ENCODE measurements at places on chromosomes 3 and 15. TPM values are rescaled to one million over a fixed set of nuclear protein-coding genes. Genes with fewer than 3 reads are reported as not detected.

DNA sequence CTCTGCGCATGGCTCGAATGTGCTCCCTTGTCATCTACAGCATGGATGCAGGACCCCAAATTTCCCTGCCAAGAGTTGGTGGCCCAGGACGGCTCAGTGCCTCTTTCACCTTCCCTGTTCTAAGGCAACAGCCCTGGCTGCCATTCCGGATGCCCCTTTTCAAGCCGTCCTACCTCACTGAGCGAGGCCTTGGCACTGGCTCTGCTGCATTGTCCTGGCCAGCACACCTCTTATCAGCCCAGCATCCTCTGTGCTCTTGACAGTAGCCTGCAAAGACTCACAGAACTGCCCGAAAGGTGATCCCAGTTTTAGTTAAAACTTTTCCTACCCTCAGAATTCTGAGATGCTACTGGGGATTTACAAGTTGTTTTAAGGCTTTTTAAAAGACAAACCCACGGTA is 122.0 kb downstream of the MECOM start:
- no peak for DNase-seq
- no peak overlapping the region for H3K4me3 ChIP-seq
- H3K4me1 ChIP-seq = no peaks in the 10 kb centered on the region
- peaks cover 5% of the 10 kb centered on the region for H3K27me3 ChIP-seq
- H3K27ac ChIP-seq = no peak overlapping the region

DNA sequence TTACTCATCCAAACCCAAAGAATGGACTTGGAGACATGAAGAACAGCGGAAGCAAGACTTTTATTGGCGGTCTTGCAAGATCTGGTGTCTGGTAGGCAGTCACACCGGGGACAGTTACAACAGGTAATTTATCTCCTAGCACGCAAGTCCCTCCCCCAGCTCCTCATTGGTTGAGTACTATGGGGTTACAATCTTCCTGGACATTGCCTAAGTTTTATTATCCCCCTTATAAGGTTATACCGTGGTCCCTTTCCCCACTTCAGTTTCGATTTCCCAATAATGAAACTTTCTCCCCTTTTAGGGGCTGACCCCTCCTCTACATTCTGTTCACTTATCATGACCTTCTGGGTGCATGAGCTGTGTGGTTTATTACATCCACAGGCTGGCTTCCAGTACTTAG is 18.7 kb downstream of the ARL8B start:
- H3K27ac ChIP-seq = peak overlapping the region; percentile 94
- peaks cover 43% of the 10 kb centered on the region for H3K36me3 ChIP-seq
- no peak for DNase-seq
- peaks cover 80% of the 10 kb centered on the region for H3K4me1 ChIP-seq

DNA sequence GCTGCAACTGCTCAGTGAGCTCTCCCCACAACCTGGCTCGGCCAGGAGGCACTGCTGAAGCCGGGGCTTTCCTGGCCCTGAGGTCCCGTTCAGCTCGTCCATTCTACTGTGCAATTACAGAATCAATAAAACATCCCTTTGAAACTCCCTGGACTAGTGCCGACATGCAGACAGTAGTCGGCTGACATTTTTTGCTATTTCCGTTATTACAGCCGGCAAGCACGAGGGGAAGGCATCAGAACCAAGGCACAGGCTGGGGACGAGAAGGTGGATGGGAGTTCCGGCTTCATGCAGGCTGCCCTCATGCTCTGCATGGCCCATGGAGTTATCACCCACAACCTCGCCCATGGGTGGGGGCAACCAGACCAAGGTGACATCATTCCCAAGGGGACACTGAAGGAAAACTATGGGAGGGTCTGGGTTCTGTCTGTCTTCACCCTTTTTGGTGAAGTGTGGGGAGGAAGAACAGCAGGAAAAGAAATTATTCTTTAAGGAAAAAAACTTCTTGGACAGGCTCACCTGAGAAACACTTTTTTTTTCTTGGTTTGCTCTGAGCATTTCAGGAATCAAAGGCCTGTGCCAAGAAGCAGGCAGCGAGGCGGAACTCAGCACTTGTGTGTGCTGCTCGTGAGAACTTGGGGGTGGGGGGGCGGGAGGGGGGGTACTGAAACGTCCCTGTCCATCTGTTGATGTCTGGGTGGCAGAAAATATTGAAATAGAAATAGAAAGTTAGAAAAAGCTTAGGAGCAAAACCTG is 154.5 kb downstream of the FOXP1 start:
- H3K36me3 ChIP-seq = peaks cover 11% of the 10 kb centered on the region
- H3K27me3 ChIP-seq = no peaks in the 10 kb centered on the region
- H3K4me1 ChIP-seq = peaks cover 99% of the 10 kb centered on the region
- peak overlapping the region; percentile 96 for H3K27ac ChIP-seq
- H3K4me3 ChIP-seq = peak overlapping the region; percentile 72
- DNase-seq = peak; percentile 39

- peaks cover 24% of the 10 kb centered on the region for H3K36me3 ChIP-seq
- no peaks in the 10 kb centered on the region for H3K27me3 ChIP-seq
- DNase-seq = no peak
- peaks cover 5% of the 10 kb centered on the region for H3K4me1 ChIP-seq
- H3K4me3 ChIP-seq = no peak overlapping the region
- H3K27ac ChIP-seq = peak overlapping the region; percentile 3
Observed at GRCh38 chr3:33144433-33144832, 30.6 kb downstream of the CRTAP start.

- no peaks in the 10 kb centered on the region for H3K4me1 ChIP-seq
- H3K27me3 ChIP-seq = no peaks in the 10 kb centered on the region
- H3K36me3 ChIP-seq = no peaks in the 10 kb centered on the region
- H3K4me3 ChIP-seq = no peak overlapping the region
- DNase-seq = no peak
Observed at GRCh38 chr3:175398676-175399075, 539.5 kb downstream of the NAALADL2 start.

- H3K27ac ChIP-seq = no peak overlapping the region
- DNase-seq = no peak
- no peaks in the 10 kb centered on the region for H3K27me3 ChIP-seq
- H3K4me1 ChIP-seq = no peaks in the 10 kb centered on the region
Observed at GRCh38 chr3:36318621-36319200, 61.6 kb upstream of the STAC start.

DNA sequence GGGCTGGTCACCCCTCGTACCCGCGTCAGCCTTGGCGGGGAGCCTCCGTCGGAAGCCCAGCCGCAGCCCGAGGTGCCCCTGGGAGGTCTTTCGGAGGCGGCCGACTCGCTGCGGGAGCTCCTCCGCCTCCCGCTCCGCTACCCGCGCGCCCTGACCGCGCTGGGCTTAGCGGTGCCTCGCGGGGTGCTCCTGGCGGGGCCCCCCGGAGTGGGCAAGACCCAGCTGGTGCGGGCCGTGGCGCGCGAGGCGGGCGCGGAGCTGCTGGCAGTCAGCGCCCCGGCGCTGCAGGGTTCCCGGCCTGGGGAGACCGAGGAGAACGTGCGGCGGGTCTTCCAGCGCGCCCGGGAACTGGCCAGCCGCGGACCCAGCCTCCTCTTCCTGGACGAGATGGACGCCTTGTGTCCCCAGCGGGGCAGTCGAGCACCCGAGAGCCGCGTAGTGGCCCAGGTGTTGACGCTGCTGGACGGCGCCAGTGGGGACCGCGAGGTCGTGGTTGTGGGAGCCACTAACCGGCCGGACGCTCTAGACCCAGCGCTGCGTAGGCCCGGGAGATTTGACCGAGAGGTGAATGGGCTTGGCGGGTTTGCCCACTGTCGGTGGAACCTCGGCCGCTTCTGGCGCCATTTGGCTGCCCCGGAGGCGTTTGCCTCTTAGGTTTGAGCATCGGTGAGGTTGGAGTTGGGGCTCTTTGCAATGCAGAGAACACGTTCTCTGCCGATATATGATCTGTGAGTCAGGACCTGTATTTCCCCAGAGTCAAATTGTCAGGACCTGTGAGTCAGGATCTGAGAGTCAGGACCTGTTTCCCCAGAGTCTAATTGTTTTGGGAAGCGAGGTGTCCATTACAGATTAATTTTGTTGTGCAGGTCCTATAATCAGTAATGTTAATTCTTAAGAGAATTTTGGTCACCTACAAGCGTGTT is 24.9 kb upstream of the GATM start:
- peaks cover 13% of the 10 kb centered on the region for H3K36me3 ChIP-seq
- H3K27me3 ChIP-seq = no peaks in the 10 kb centered on the region
- H3K4me1 ChIP-seq = peaks cover 30% of the 10 kb centered on the region
- DNase-seq = no peak
- H3K4me3 ChIP-seq = peak overlapping the region; percentile 99

DNA sequence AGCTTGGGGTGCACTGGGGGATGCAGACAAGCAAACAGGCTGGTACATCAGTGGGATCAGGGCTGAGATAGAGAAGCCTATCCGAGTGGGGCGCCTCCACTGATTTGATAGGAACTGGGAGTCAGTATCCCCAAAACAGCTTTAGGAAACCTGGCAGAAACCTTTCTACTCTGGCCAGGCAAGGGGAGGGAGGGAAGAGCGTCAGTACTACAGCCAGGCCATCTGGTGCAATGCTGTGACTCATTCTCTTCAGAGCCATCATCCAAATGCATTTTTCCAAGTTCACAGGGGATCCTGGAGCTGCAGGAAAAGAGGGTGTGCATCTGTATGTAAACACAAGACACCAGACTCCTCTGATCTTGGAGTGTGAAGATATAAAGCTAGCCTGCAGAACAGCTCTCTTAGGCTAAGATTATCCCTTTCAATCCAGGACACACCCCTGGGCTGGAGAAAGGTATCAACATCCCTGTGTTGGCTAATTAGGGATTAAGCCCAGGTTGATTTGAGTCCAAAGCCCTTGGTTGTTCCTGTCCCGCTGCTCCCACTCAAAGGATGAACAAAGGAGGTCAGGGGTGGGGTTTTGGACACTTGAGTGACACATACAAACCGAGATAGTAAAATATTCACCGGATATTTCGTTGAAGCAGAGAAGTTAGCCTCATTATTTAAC is 9.3 kb downstream of the GALNT15 start:
- no peak overlapping the region for H3K4me3 ChIP-seq
- no peak for DNase-seq
- H3K27ac ChIP-seq = no peak overlapping the region
- H3K4me1 ChIP-seq = no peaks in the 10 kb centered on the region
- H3K36me3 ChIP-seq = no peaks in the 10 kb centered on the region

GRCh38 chr3:194003114-194004057 is 132.6 kb upstream of the HES1 start:
- peak overlapping the region; percentile 83 for H3K4me3 ChIP-seq
- DNase-seq = peak; percentile 44
- H3K4me1 ChIP-seq = peaks cover 29% of the 10 kb centered on the region
- peaks cover 42% of the 10 kb centered on the region for H3K27me3 ChIP-seq
- H3K27ac ChIP-seq = no peak overlapping the region
- no peaks in the 10 kb centered on the region for H3K36me3 ChIP-seq

DNA sequence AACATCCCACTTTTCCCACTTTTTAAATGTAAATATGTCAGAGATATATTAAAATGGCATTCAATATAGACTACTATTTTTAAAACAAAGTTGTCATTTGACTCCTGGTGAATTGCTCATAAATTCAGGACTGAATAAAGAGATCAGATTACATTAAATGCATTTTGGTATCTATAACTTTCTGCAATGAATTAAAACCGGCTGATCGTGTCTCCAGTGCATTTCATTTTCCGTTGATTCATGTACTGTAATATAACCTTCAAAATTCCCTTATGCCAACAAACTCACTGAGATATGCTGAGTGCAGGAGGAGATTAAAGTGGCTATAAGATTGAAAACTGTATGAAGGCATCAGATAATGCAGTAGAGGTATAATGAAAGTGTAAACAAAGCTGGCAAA is 361.1 kb upstream of the CDIN1 start:
- no peaks in the 10 kb centered on the region for H3K27me3 ChIP-seq
- H3K36me3 ChIP-seq = no peaks in the 10 kb centered on the region
- no peak overlapping the region for H3K4me3 ChIP-seq
- DNase-seq = no peak

- no peak overlapping the region for H3K4me3 ChIP-seq
- no peak overlapping the region for H3K27ac ChIP-seq
- H3K4me1 ChIP-seq = no peaks in the 10 kb centered on the region
Observed at GRCh38 chr3:56291244-56291680, 177.0 kb downstream of the ERC2 start.

GRCh38 chr15:32663671-32664070 is 22.2 kb downstream of the SCG5 start:
- no peak overlapping the region for H3K4me3 ChIP-seq
- H3K27ac ChIP-seq = no peak overlapping the region
- no peaks in the 10 kb centered on the region for H3K27me3 ChIP-seq
- H3K36me3 ChIP-seq = no peaks in the 10 kb centered on the region
- H3K4me1 ChIP-seq = peaks cover 2% of the 10 kb centered on the region

GRCh38 chr3:86695752-86696151 is 295.2 kb downstream of the VGLL3 start:
- H3K4me1 ChIP-seq = no peaks in the 10 kb centered on the region
- H3K27me3 ChIP-seq = no peaks in the 10 kb centered on the region
- H3K27ac ChIP-seq = no peak overlapping the region
- no peak overlapping the region for H3K4me3 ChIP-seq
- no peak for DNase-seq
- H3K36me3 ChIP-seq = no peaks in the 10 kb centered on the region

DNA sequence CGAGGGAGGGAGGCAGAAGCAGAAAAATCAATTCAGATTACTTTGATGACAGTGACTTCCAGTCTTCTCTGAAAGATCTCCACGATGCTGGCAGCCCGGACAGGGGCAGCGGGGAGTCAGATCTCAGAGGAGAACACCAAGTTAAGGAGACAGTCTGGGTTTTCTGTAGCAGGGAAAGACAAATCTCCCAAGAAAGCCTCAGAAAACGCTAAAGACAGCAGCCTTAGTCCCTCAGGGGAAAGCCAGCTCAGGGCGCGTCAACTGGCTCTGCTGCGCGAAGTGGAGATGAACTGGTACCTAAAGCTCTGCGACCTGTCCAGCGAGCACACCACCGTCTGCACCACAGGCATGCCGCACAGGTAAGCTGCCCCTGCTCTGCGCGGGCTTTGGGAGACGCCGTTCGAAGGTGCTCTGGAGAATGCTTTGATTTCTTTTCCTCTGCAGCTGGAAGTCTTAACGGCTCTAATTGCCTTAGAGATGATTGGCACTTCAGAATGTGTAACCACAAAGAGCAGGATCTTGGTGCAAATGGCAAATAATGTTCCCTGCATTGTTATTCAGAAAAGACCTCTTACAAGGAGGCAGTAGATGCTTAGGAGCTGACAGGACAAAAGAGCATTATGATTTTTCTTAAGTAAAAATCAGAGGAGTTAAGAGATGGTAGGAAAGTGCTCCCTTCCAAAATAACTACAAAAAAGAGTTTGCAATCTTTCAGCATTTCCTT is at the start of gene KCNAB1:
Gene KCNAB1, plus strand, starts transcription at position 51 of the 724 bp plus-strand sequence.
- no peak for DNase-seq
- H3K4me3 ChIP-seq = no peak within 1 kb of the TSS
- H3K27ac ChIP-seq = no peak within 1 kb of the TSS
- H3K27me3 ChIP-seq = peaks cover 1% of the 10 kb centered on the region
- no peaks in the 10 kb centered on the region for H3K36me3 ChIP-seq

- peaks cover 18% of the 10 kb centered on the region for H3K36me3 ChIP-seq
- H3K4me1 ChIP-seq = peaks cover 51% of the 10 kb centered on the region
- DNase-seq = no peak
- H3K27me3 ChIP-seq = no peaks in the 10 kb centered on the region
- H3K4me3 ChIP-seq = peak overlapping the region; percentile 30
- no peak overlapping the region for H3K27ac ChIP-seq
Observed at GRCh38 chr3:11276901-11277300, 4.7 kb downstream of the ATG7 start.

GRCh38 chr3:49358884-49359225 is 702 bp upstream of the GPX1 start:
- H3K27ac ChIP-seq = peak overlapping the region; percentile 96
- H3K27me3 ChIP-seq = no peaks in the 10 kb centered on the region
- H3K4me1 ChIP-seq = peaks cover 30% of the 10 kb centered on the region
- peak overlapping the region; percentile 97 for H3K4me3 ChIP-seq

Gene MAP3K13
- 56.8 TPM for polyA plus RNA-seq

Gene PLCH1
- not detected for polyA plus RNA-seq

Gene CHDH
- not detected for polyA plus RNA-seq

Gene TMEM158
- polyA plus RNA-seq = not detected

Gene TBC1D5
- polyA plus RNA-seq = 65.9 TPM

Gene PTX3
- not detected for polyA plus RNA-seq

Gene XXYLT1
- 3.6 TPM for polyA plus RNA-seq

Measured in naive B cell (primary cell).